8988T (cell line): ENCODE measurements at places on chromosomes 5 and 9.

GRCh38 chr5:40790947-40791593, 7.1 kb downstream of the PRKAA1 start:
- no peak for DNase-seq

GRCh38 chr9:12394105-12394504, 299.1 kb upstream of the TYRP1 start:
- no peak for DNase-seq

DNA sequence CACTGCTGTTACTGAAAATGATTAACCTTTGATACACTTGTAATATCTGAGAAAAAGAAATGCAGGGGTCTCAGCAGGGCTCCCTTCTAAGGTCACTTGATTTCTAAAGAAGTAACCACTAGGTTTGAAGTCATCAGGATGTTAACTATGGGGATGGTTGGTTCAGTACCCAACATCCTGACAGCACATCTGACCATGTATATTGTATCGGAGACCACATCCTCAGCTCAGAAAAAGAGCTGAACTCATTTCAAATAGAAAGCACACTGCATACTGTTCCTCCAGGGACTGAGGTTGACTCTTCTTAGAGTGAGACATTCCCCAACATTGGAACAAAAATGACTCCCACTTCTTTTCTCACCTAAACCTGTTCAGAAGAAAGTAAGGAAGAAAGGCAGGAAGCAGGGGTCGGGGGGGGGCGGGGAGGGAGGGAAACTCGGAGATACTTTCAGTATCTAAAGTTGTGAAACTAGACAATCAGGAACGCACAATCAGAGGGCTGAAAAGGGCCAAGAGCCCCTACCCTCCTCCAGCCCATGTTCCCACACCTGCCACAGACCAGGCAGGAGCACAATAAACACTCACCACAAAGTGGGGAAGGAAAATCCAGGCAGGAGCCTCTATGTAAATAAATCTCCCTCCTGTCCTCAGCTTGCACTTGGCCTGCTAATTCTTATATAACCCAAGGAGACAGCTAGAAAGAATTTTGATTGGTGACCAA, 730 bp upstream of the GZMA start:
- no peak for DNase-seq

DNA sequence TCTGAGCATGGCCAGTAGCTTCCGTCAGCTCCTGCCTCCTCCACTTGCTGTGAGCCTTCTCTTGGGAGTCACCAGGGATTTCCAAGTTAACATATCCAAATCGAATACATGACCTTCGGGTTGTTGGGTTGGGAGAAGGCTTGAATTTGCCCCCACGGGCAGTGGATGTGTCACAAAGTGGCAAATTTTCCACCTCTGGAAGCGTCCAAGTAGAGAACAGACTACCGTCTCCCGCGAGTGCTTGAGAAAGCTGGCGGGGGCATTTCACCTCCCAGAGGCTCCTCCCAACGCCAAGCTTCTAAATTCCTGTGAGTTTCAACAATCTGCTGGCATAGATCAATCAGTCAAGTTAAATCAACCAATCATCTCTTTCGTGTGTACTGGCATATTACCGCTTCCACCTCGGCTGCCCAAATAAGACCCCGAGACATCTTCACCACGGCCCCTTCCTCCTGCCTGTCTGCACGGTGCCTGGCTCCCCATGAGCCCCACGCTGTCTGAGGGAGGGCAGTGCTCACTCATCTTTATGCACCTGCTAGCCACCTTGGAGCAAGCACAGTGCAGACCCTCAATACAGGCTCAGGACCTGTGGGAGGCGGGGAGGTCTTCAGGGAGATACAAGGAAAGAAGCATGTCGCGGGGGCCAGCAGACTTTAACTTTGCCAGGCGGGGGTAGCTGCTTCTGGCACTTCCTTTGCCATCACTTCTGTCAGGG, 79.1 kb downstream of the MRPL36 start:
- DNase-seq, result no peak

DNA sequence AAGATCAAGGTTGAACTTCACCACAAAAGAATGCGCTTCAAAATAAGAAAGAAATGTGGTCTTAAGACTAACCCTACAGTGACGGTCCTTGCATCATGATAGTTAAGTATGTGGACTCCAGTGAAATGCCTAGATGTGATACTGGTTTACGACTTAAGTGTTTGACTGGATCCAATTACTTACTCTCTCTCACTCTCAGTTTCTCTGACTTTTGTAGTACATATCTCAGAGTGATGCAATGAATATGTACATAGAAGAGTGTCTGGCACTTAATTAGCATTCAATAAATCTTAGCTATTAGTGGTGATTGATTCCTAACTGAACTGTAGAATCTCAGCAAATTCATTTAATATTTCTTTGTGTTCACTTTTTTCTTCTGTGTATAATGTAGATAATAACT, 411.7 kb upstream of the ITGA1 start:
- DNase-seq, result no peak

DNA sequence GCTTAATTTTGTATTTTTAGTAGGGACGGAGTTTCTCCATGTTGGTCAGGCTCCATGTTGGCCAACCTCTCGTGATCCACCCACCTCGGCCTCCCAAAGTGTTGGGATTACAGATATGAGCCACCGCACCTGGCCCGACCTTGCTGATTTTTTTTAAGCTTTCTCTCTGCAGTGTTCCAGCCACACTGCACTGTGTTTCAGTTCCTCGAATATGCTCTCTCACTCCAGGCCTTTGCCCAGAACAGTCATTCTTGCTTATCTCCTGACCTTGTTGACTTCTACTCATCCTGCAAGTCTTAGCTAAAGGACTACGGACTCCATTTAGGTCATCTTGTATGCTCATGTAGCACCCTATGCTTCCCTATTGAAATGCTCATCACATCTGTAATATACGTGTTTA, 3.3 kb downstream of the SNAPC3 start:
- DNase-seq, result no peak

DNA sequence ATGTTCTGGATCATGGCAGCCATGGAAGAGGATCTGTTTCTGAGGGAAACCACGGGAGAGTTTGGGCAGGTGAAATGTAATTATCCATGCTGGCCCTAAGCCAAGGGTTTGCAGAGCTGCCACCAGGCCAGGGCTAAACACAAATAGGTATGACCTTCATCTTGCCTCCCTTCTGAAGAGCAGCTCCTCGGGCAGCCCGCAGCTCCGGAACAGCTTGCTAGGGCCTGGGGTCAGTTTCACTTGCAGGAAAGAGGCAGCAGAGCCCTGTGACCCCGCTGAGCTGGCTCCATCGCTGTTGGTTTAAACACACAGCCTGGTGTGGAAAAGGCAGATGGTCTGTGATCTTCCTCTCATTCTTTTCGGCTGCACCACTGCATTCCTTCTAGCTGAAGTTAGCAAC, 141.4 kb downstream of the TMEM38B start:
- no peak for DNase-seq

GRCh38 chr9:121286973-121287741, 19.2 kb downstream of the GSN start:
- peak; percentile 88 for DNase-seq

GRCh38 chr5:9104571-9105339, 441.1 kb downstream of the SEMA5A start:
- DNase-seq, result no peak

- no peak for DNase-seq
Observed at GRCh38 chr9:96871176-96871575, 16.9 kb upstream of the ZNF782 start.

DNA sequence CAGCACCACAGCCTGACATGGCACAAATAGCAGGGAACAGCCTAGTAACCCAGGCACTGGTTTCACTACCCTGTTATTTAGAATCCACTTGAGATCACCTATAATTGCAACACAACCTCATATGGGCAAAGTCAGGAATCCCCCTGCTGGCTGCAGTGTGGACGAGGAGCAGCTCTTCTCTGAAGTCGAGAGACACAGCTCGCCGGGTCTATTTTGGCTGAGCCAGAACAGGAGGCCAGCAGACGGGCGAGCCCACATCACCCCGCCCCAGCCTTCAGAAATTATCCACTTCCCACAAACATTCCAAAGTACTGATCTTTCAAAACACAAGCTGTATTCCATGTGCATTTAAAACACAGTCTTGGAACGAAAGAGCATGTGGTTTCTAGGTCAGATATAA, 179.0 kb downstream of the ROR2 start:
- peak; percentile 26 for DNase-seq

GRCh38 chr5:14871214-14872069, at the start of gene ANKH:
Gene ANKH (minus strand): TSS chr5:14871778. CDS start chr5:14871447, 331 bp downstream.
- DNase-seq, result peak; percentile 91

- DNase-seq, result no peak
Observed at GRCh38 chr5:43117092-43117491, 3.6 kb upstream of the ZNF131 start.

DNA sequence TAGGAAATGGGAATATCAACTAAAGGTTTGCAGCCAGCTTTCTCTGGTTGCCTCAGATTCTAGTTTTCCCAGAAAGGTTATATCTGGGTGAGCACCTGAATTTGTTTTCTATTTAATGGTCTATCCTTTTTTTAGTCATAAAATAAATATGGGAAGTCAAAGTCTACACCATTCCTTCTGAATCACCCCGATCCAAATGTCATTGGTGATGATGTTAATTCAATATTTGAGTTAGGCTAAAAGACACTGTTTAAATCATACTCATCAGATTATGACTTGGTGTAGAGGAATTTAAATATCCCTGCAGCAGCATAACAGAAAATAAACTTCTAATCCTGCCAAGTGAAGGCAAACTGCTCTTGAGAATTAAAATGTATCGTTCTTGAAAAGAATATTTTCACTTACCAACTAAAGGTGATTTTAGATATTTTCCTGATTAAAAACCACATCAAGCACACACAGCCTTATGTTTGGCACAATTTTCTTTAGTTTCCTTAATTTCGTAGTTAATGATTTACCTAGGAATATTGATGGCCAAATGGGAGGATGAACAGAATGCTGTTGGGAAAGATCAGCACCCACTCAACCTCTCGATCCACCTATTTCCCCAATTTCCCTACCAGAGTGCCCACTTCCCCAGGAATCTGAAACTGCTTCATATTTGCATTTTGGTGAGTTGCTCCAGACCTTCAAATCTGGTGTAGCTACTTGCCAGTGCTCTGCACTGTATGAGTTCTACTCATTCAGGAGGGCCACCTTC, 103.1 kb upstream of the TSLP start:
- DNase-seq, result no peak

- no peak for DNase-seq
Observed at GRCh38 chr9:76441551-76442322, 17.2 kb upstream of the GCNT1 start.

GRCh38 chr5:73418244-73418691, 30.3 kb downstream of the FOXD1 start:
- DNase-seq, result no peak

DNA sequence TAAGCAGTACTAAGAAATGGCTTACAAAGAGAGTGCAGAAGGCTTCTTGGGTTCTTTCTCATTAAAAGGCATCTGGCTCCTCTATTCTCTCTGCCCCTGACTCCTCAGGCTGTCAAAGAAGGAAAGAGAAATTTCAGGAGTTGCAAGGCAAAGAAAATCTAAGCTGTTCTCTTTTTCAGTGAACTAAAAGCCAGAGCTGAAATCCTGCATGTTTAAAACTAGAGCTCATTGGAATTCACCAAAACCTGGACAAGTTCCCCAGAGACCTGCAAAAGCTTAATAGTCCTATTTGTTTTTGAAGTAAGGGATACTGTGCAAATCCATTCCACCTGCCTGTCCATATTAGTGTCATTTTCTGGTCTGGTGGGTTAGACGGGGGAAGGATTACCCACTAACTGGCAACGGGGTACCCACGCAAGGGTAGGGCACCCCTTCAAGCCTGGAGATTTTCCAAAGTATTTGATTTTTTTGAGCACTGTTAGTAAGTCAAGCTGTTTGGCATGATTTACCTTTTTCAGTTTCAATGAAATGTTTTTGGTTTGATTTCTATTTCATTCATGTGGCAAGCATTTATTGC, 179.3 kb downstream of the FSTL4 start:
- no peak for DNase-seq

GRCh38 chr5:102539996-102540728, 41.4 kb upstream of the SLCO6A1 start:
- no peak for DNase-seq

DNA sequence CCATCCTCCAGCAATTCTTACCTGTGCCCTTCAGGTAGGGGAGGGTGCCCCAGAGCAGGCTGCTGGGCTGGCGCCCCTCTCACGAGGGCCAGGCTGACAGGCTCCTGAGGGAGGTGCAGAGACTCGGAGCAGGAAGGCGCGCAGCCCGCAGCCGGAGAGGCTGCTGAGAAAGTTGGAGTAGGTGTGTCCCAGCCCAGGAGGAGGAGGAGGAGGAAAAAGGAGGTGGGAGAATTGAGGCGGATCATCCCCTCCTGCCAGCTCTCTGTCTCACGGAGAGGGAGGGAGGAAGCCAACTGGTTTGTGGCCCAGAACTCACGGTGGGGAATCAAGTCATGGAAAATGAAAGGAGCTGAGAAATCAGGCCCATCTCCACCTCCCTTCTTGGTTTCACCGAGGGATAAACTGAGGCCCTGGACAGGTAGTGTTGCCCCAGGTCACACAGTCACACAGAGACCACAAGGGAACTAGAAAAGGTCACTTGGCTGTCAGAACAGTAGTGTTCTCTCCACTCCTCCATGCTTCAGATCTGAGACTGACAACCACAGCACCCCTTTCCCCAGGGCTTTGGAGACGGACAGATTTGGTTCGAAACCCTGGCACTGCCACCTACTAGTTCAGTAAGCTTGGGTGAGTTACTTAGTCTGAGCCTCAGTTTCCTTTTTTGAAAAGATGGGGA, at the start of gene FAT2:
FAT2 (minus strand) TSS at position 188 of the 676 bp plus-strand sequence. CDS start 22,400 bp downstream, outside the sequence.
- DNase-seq, result no peak

DNA sequence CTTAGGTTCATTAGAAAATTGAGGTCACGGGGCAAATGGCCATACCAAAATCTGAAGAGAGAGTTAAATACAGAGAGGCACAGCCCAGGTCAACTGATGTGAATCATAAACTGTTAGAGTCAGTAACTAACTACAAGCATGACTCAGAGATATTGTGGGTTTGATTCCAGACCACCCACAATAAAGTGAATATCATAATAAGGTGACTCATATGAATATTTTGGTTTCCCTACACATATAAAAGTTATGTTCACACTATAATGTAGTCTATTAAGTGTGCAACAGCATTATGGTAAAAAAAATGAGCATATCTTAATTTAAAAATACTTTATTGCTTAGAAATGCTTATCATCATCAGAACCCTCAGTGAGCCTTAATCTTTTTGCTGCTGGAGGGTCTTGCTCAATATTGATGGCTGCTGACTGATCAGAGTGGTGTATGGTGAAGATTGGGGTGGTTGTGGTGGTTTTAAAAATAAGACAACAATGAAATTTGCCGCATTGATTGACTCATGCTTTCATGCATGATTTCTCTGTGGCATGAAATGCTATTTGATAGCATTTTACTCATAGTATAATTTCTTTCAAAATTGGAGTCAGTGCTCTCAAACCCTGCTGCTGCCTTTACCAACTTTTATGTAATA, 53.1 kb upstream of the EDIL3 start:
- DNase-seq, result no peak

- DNase-seq, result no peak
Observed at GRCh38 chr9:25570802-25571201, 107.4 kb downstream of the TUSC1 start.
